Right atrium auricular region (tissue), 2 donors: ENCODE measurements at places on chromosomes 5 and 9.

GRCh38 chr9:135887021-135887507, 20.3 kb downstream of the CAMSAP1 start:
- no peak for DNase-seq

- no peak for DNase-seq
Measured at GRCh38 chr9:136249877-136250559, 4.4 kb upstream of the QSOX2 start.

- no peak for DNase-seq
Measured at GRCh38 chr5:2466966-2467365, 284.5 kb downstream of the IRX2 start.

DNA sequence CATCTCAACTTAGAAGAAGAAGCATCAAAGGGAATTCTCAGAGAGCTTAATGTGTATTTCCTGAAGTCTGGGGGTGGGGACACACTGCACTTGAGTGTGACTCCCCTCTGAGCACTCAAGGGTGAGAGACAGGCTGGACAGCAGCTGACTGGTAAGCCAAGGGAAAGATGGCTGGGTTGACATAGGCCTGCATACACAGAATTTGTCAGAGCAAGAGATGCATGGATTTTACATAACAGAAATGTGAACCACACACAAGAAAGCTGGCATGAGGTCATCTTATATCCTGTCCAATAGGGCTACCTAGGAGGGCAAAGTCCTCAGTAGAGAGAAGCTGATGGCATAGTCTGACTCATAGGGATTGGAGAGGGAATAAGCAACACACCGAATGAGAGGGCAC, 114.3 kb upstream of the EPB41L4A start:
- DNase-seq, result no peak

DNA sequence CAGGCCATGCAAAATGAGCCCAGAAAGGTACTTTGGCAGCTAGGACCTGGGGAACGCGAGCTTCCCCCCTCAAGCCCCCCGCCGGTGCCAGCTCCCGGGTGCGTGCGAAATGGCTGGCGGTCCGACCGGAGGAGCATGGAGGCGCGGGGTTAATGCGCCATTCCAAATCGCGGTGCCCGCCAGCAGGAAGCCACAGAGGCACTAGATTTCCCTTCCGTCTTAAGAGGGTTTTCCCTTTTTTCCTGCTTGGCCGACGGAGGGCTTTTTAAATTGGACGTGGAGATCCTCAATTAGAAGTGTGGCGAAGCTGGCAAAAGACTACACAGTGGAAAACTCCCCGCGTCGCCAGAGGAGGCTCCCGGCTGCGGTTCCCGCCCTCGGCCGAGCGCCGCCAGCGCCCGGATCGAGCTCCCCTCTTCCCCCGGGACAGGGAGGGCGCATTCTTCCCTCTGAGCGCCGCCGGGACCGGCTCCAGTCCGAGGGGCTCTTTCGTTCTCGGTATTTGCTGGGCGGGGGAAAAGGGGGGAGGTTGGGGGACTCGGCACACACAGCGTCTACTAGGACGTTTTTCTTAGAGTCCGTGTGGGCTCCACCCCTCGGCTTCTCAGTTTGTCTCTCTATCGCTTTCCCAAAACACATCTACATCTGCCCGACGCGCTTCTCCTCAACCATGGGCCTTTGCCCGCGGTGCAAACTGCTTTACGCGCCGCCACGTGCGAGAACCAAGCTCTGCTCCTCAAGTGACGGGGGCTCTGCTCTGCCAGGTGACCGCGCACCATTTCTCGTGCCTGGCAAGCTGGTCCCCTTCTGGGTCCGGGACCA, 3.0 kb downstream of the GDNF start:
- DNase-seq, result no peak
